ENCODE measurements at places on chromosomes 12 and 14.
A peak's percentile ranks its signal among the peaks of the same experiment; 100 is the strongest.

DNA sequence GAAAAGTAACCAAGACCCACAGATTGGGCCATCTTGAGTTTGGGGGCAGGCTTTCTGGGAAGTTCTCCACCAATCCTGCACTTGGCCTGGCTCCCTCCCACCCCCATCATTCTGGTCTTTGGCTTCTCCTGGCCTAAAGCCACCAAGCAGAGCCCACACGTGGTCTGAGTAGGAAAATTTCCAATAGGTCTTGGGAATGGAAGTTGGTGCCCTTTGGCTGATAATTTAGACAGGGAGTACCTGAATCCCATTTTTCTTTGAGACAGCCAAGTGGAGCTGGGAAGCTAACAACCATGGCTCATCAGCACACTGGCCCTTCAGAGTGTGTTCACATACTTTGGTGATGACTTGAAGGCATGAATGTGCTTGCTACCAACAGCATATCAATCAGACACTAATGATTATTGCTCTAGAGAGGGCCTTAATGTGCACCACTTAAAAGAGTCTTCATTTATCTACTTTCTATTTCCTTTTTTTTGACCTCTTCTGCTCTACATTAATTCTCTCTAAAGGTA, 156.0 kb downstream of the EGLN3 start:
- DNase-seq: no peak

DNA sequence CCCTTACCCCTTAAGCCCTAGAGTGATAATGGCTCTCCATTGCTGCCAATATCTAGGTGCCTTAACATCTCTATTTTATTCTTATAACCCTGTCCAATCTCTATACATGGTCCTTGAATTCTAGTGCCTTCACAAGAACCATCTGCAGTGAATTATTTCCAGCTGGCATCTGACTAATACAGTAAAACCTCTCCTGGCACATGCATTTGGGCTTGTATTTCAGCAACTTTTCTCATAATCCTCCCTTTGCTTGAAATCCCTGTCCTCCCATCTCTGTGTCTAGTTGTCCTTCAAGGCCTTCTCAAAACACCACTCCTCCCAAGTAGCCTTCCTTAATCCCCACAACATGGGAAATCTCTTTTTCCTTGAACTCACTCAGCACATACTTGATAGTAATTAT, 14.2 kb upstream of the HMGA2 start:
- DNase-seq: no peak

GRCh38 chr14:69535230-69535848, 39.3 kb downstream of the CCDC177 start:
- DNase-seq: no peak

- DNase-seq: no peak
These were observed 57.0 kb upstream of the CNTN1 start for GRCh38 chr12:40635141-40635731.

- peak; percentile 38 for DNase-seq
These were observed 39.2 kb upstream of the PLXNC1 start for GRCh38 chr12:94109160-94109559.

DNA sequence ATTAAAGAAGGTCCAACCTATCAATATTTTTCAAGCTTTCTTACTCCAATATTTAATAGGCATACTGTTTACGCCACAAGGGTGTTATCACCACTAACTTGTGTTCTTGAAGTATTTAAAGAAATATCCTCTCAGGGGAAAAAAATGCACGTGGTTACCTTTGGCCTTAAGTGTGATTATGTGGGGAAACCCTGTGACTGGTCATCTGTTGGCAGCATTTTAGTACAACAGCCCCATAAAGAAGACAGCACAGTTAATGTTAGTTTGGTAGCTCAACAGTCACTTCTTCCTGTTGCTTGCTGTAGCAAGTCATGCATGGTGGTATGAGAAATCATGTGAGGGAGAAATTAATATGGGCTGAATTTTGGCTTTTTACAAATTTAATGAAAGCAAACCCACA, 1021.5 kb upstream of the TMEM132C start:
- no peak for DNase-seq

GRCh38 chr14:105581551-105582341, 55.4 kb downstream of the TMEM121 start:
- DNase-seq: no peak

GRCh38 chr12:59119676-59120075, 199.4 kb upstream of the LRIG3 start:
- no peak for DNase-seq

- DNase-seq: no peak
These were observed 918 bp downstream of the LIN7A start for GRCh38 chr12:80936642-80937390.

- no peak for DNase-seq
These were observed 121.6 kb downstream of the GPR135 start for GRCh38 chr14:59343585-59343984.

DNA sequence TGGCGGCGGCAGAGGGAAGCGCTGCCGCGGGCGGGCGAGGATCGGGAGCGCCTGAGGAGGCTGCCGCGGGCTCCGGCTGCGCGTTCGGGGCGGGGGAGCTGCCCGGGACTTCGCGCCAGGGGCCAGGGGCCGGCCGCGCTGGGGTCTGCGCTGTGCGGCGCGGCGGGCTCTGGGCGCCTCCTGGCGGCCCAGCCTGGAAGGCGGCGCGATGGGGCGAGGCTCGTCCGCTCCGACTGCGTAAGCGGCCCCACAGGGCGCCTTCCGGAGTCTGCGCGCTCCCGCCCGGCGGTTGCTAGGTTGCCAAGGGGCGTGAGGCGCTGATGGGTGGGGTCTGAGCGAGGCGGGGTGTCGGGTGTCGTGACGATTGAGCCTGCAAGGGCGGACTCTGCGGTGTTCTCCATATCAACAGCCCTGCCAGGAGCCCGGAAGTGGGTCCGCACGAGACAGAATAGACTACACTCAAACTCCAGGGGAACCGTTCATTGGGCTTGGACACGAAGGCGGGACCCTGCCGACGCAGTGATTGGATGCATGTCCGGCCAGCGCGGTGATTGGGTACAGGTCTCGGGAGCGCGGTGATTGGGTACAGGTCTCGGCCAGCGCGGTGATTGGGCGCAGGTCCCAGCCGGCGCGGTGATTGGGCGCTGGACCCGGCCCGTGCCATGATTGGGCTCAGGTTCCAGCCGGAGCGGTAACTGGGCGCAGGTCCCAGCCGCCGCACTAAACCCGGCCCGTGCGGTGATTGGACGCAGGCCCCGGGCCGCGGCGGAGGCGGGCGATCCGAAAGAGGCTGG, at the start of gene TEDC1:
TSS of gene TEDC1 (plus strand) at position 675 of the 794 bp plus-strand sequence. CDS start 130 bp downstream, outside the sequence.
- DNase-seq: peak; percentile 96

- DNase-seq: no peak
These were observed 151.8 kb downstream of the FOXN3 start for GRCh38 chr14:89265234-89265633.

GRCh38 chr12:39127401-39127800, 222.0 kb upstream of the CPNE8 start:
- no peak for DNase-seq

- no peak for DNase-seq
These were observed 85.0 kb upstream of the GTF2A1 start for GRCh38 chr14:81305743-81306142.

DNA sequence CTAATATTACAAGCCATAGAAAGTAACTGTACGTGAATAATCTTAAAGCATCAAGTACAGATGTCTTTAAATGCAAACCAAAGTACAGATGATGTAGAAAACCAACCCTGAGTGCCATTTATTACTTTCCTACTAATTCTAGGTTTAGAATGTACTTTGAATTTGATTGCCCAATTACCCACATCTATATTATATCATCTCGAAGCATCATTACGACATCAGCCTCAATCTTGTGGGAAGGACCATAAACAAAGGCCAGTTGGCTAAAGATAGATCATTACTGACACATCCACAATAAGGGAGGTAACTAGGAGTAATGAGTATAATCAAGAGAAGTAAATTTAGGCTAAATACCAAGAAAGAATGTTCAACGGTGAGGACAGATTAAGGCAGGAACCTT, 478.9 kb downstream of the BCAT1 start:
- DNase-seq: no peak

GRCh38 chr12:87082756-87083155, 826.6 kb upstream of the MGAT4C start:
- DNase-seq: no peak

Measured in activated CD4-positive, alpha-beta T cell treated with anti-CD3 and anti-CD28 coated beads for 24 hours (primary cell).